ENCODE measurements at places on chromosomes 1 and 21.
A peak's percentile ranks its signal among the peaks of the same experiment; 100 is the strongest.

DNA sequence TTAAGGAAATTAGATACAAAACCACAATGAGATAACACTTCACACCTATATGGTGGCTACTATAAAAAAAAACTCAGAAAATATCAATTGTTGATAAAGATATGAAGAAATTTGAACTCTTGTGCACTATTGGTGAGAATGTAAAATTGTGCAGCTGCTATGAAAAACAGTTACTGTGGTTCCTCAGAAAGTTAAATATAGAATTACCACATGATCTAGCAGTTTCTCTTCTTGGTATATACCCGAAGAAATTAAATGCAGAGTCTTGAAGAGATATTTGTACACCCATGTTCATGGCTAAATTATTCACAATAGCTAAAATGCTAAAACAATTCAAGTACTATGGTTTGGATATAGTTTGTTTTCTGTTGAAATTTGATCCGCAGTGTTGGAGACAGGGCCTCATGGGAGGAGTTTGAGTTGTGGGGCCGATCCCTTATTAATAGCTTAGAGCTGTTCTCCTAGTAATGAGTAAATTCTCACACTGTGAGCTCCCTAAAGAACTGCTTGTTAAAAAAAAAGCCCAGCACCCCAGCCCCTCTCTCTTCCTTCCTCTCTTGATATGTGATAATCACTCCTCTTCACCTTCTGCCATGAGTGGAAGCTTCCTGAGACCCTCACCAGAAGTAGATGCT lies 1412.1 kb downstream of the PLA2G4A start:
- no peak for DNase-seq

GRCh38 chr1:168428063-168428731 lies 115.6 kb downstream of the XCL2 start:
- DNase-seq = no peak

- no peak for DNase-seq
Measured at GRCh38 chr1:64983110-64983509, 16.8 kb upstream of the JAK1 start.

DNA sequence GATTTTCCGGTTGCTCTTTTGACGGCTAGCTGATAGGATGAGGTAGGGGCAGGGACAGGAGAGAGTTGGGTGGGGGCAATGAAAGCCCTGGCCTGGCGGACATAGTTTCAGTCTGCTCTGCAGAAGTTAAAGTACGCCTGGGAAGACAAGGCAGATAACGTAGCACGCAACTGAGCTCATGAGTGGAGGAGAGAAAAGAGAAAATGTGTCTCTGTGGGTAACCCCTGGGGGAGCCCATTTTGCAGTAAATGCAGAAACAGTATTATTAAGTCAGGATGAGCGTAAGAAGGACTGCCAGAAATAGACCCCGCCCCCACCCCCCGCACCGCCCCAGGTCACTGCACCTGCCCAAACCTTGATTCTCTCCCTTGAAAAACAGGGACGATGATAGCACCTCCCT lies 51.7 kb upstream of the TARBP1 start:
- no peak for DNase-seq

DNA sequence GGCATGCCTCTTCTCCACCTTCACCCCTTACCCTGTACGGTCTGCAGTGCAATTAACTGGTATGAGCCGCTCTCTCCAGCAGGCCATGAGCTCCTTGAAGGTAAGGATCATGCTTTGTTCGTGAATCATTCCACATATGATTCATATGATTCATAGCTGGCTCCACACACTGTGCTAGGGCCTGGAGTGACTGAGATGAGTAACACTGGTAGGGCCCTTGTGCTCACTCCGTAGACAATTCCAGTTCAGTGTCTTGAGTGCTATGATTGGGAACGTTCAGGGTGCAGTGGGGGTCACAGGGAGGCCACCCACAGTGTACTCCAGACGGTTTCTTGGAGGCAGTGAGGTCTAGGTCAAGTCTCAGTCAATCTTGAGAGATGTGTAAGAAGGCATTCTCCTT lies 239.8 kb downstream of the LMX1A start:
- no peak for DNase-seq

GRCh38 chr1:162137179-162137960 lies 67.9 kb downstream of the NOS1AP start:
- no peak for DNase-seq

DNA sequence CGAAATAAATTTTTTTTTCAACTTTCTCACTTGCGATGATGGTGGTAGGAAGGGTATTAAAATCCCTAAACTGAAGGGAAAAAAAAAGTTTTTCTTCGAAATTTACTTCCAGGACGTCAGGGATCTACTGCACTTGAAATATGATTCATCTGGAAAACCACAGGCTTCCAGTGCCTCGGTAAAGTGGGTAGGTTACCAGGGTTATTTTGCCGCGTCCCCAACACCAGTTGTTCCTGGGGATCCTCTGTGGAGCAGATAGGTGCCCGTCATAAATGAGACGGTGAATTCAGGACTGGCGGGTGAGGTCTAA lies 773 bp downstream of the RABIF start:
- DNase-seq = peak; percentile 63

GRCh38 chr1:165631342-165632151 lies 513 bp downstream of the MGST3 start:
- no peak for DNase-seq

DNA sequence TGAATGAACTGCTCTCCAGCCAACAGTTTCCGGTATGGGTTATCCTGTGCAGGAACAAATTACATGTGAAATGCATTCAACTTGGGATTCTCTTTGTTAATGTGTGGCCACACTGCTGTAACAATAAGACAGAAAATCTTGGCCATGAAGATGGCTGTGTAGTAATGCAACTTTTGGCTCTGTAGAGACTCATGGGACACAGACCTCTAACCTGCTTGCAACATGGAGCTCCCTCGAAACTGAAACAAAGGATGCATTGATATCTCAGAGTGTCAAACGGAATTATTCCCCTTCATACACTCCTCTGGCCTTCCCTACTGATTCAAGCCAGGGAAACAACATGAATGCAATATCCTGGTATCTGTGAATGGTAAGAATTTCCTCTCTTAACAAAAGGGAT lies 559.3 kb upstream of the ZRANB2 start:
- DNase-seq = no peak

- DNase-seq = no peak
Measured at GRCh38 chr1:56771717-56772116, 47.5 kb downstream of the FYB2 start.

DNA sequence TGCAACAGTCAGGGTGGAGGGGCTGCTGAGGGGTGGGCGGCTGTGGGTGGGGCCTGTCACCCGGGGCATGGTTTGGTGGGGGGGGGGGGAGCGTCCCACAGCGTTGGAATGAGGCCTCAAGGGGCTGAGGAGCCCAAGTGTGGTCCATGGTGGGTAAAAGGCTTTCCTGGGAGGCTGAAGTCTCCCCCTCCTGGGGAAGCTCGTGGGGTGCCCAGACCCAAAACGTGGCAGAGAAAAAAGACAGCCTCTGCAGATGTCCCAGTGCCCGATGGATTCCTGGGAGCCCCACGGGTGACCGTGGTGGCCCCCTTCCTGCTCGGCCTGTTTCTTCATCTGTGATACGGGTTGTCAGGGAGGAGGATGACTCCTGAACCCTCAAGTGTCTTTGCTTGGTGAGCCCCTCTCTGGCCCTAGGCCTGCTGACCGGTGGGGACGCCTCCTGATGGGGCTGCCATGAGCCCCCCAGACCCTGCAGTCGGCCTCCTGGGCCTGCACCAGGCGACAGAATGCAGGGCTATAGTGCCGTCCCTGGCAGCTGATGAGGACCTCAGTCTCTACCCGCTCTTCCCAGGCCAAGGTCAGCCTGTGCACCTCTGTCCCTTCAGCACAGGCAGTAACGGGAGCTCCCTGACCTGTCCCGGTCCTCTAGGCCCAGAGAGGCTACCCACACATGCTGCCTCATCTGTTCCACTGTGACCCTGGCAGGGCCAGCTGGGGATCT lies 1.1 kb downstream of the OBSCN start:
- DNase-seq = no peak

- no peak for DNase-seq
Measured at GRCh38 chr1:232145768-232146167, 484.2 kb downstream of the SIPA1L2 start.

DNA sequence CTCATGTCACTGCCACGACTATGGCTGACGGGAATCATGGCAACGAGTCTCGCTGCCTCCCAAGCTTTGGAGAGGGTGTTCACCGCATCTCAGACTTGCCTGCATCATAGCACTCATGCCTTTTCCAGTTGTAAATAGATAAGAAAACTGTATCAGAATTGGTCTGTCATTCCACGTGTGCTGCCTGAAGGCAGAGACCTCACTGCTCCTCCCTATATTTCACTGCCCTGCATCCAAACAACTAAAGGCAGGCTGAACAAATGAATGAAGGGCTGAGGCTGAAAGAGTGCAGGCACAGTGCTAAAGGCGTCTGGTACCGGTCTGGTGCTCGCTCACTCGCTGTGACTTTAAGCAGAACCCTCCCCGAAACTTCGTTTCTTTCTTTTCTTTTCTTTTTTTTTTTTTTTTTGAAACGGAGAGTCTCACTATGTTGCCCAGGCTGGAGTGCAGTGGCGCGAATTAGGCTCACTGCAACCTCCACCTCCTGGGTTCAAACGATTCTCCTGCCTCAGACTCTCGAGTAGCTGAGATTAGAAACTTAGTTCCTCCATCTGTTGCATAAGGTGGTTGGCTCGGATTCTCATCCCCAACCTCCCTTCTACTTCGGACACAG lies 542 bp downstream of the EIF2B3 start:
- no peak for DNase-seq

DNA sequence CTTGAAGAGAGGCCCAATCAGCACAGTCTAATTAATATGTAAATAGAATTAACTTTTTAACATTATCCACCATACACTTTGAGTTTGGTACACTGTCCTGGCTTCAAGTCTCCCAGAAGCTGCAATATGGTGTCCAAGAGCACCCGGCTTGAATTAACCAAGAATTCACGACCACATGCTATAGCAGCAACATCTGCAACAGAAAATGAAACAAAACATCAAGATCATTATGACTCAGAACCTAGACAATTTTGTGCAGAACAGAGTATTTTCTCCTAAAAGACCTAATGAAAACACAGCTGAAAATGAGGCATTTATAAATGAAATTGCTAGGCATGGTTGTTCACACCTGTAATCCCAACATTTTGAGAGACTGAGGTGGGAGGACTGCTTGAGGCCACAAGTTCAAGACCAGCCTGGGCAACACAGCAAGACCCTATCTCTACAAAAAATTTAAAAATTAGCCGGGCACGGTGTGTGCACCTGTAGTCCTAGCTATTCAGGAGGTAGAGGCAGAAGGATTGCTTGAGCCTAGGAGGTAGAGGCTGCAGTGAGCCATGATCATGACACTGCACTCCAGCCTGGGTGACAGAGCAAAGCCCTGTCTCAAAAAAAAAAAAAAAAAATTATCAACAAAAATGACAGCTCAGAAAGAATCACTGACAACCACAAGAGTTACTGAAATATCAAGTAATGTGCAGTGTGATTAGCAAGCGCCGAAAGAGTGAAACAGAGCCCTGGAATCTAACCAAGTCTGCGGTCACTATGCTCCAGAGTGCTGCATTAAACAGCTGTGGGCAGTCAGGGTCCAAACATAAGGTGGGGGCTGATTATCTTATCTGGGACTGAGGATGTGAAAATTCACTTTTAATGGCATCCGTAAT lies 45.3 kb downstream of the HSF2BP start:
- DNase-seq = no peak

DNA sequence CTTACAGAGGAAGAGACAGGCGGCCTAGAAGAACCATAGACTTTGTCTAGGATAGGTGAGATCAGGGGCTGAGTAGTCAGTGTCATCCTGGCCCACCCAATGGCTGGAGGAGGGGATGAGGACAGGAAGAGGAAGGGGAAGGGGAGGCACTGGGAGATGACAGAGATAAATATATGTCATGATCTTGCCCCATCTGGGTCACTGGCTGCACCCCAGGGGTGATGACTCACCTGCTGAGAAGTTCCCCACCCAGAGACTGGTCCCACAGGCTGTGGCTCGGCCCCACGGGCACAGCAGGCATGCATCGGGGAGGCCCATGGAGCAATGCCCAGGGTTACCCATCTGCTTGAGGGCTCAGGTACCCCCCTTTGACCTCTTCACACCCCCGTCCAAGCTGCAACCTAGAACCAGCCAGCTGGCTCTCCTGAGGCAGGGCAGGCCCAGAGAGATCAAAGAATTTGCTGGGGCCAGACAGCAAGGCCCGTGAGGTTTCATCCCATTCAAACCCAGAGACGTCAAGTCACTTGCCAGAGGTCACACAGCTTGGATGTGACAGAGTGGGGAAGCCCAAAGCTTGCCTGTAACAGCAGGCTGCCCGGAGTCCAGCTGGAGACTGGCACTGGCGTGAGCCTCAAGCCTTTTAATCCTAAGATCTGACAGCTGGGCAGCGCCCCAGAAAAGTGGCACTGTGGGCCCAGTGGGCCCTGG lies 34.7 kb upstream of the CASZ1 start:
- no peak for DNase-seq

DNA sequence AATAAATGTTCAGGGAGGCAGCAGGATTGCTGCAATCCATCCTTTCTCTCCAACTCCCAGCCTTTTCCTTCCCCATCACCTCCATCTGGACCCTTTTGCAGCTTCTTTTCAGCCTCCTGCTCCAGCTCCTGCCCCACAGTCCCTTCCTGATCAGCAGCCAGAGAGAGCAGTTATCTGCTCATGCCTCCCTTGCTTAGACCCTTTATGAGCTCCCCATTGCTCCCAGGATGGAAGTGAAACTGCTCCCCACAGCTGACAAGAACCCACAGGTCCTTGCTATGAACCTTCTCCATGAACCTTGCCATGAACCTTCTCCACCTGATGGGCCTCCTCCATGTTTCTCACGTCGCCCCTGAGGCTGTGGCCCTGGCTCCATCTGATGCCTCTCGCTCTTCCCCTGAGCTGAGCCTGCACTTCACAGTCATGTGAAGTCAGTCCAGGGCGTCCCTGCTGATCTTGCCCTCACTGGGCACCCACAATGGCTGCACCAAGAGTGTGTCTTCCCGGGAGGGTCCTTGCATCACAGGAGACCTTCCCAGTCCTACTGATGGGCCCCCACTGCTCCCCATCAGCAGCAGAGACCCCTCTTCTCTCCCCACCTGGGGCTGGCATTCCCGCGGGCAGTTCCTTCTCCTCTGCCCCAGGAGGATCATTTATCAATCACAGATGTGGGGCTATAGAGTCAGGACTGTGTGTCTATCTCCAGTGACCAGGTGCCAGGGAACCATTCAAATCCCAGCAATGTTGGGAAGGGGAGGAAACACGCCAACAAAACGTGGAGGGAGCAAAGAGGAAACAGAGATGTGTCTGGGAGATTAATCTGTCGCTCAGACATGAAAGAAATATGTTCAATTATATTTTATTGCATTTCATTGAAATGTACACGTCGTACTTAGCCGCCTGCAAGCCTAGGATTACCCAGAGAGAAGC lies 73.1 kb downstream of the MATN1 start:
- no peak for DNase-seq

- DNase-seq = no peak
Measured at GRCh38 chr21:25425156-25425555, 182.1 kb downstream of the MRPL39 start.

DNA sequence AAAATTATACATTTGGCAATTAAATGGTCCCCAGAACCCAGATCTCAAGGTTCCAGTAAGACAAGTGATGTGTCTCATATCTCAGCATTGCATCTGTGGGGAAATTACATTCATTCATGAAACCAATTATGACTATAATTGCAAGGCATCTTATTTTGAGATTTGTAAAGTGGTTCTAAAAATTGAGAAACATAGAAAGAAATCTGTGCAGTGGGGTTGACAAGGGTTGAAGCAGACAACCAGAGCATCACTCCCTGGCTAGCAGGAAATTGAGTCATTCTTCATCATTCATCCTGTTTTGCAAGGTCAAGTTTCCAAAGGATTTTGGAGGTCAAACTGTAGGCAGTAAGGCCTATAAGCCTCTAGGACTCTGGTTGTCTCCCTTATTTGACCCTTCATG lies 25.1 kb upstream of the MROH9 start:
- no peak for DNase-seq

All from NCI-H187 treated with DMSO at 0.1 percent for 48 hours (cell line).